ENCODE measurements at places on chromosomes 2 and 18.

DNA sequence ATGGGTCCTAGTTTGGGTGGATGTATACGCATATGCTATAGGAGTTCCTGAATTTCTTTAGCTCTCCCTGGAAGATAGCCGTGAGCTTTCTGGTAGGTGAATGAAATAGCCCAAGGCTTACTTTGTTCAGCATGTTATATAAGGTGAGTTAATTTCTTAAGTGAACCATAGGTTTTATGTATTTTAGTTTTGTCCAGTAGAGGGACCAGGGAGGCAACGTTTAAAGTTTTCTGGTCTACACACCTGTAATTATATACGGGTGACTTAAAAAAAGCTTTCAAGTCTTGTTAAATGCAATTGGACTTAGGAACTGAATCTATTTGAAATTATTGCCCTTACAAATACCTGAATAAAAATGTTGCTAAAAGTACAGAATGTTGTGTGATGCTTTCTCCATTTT lies 402.5 kb upstream of the DDX18 start:
- DNase-seq, result no peak

DNA sequence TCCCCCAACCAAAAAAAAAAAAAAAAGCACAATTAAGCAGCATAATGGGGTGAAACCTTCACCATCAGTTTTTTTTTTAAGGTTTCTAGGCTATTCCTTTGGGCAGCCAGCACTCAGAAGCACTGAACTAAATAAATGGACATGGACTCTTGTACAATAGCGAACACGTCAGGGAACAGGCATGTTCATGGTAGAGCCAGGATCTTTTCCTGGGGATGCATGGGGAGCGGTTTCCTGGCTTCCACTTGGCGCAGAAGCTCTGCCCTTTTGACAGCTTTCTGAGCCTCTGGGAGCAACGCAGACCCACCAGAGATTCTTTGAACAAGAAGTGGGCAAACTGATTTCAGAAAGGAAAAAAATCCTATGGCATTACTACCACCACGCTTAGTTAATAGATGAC lies 35.0 kb downstream of the ALPK2 start:
- no peak for DNase-seq

GRCh38 chr2:81445176-81445575 lies 1140.6 kb upstream of the LRRTM1 start:
- DNase-seq, result no peak

- no peak for DNase-seq
Observed at GRCh38 chr2:239241431-239241960, 159.3 kb downstream of the HDAC4 start.

DNA sequence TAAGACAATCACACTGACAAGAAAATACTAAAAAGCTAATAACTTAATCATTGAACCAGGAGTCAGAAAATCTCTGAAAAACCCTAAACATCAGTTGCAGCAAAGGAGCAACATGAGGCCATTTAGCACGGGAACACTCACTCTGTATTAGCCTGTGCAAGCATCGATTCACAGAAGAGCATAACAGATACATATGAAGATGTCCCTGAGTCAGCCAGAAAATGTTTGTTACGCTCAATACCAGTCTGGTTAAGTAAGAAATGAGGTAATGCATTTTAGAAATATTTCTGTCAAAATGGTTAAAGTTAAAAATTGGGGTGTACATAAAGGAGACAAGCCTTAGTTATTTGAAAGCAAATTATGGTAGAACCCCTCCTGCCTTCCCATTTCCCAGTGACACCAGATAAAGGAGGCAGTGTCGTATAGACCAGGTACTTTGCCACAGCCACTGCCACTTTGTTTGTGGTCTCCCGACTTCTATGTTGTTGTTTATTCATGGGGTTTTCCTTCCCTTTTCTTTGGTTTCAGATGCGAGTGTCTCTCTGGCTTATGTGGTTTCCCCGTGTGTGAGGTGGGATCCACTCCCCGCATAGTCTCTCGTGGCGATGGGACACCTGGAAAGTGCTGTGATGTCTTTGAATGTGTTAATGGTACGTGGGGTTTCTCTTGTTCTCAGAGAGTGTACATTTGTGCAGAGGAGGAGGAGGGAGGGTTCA lies 108.6 kb downstream of the CRIM1 start:
- no peak for DNase-seq

DNA sequence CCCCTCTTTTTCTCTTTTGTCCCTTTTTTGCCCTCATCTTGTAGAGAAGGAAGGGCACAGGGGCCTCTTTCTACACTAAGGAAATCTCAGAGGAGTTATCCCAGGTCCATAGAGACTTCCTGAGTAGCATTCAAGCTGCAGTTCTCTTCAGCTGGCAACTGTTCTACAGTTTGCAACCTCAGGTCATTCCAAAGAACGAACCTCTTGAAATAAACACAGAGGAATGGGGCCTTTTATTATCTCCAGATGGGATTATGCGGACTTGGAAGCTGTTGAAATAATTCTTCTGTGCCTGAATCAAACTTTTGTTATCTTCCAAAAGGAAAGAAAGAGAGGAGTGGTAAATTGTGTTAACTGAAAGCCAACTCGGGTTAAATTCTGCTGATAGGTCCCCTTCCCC lies 31.0 kb upstream of the NFE2L2 start:
- DNase-seq, result no peak

DNA sequence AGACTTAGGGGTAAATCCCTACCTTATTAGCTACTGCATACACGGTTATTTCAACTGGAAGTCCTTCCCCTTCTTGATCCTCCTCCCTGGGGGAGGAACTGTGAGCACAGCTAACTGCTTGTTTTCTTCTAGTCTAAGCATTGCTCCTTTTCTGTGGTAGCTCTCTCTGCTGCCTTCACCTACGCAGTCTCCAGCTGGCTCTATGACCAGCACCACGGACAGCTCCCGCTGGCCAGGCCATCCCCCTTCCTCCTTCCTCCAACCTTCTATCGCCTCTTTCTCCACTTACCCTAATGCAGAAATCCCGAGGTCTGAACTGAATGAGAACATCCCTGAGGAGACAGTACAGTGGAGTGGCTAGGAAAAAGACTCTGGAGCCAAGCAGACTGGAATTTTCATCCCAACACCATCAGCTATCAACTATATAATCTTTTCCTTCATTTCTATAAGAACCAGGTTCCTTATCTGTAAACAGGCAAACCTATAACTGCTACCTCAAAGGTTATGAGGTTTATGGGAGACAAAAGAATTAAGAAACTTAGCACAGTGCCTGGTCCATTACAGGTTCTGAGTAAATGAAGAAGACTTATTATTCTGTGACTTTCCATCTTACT lies 4.7 kb upstream of the CFAP65 start:
- DNase-seq, result no peak

- DNase-seq, result no peak
Observed at GRCh38 chr2:61688369-61689334, 150.5 kb upstream of the XPO1 start.

DNA sequence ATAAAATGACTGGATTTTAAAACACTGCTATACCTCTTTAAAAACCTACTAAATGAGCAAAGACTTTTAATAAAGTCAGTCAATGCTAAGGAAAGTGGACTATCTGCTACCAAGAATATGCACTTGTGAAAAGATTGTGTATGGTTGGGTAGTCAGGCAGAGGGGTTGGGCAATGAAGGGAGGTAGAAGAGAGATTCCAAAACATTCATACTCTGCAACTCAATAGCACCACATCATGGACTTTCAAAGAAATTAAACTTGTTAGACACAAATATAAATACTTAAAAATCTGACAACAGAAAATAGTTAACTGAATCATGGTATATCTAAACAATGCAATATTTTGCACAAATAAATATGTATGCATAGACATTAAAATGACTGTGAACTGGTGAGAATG lies 139.9 kb upstream of the MAPRE2 start:
- DNase-seq, result no peak

DNA sequence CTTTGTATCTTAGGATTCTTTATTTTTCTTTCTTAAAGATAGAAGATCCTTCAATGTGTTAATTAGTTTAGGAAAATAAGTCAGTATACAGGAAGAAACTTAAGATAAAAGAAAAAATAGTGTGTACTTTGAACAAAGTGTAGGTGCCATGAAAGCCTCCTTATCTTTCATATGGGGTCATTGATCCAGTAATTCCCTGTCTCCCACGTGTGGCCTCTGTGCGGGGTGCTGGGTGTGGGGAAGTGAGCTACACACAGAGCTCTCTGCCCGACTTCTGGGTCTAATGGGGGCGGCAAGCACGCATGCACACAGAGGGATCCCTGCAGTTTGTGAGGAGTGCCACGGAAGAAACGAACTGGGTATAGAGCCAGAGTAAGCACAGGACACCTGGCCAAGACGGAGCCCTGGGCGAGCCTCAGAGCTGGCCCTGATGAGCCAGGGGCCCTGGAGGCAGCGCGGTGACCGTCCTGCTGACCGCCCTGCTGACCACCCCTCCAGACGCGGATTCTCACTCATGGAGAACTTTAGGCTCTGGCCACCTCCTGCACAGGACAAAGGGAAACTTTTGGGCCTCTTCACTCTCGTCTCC lies 253.5 kb downstream of the ACKR3 start:
- no peak for DNase-seq

DNA sequence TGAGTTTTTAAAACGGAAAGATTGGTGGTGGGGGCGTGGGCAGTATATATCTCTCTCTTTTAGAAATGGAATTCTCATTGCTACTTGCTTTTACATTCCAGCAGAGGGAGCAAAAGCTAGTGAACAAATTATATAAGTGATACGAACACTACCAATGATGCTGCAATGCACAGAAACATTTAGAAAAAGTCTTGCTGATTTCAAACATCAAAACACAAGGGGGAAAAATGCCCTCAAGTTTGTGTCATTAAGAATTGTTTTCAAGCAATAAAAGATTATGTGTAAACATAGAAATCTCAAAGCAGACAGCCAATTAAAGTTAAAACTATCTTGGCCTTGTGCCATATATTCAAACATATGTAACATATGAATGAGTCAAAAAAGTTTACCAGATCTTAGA lies 296.3 kb upstream of the KCNJ3 start:
- DNase-seq, result peak; percentile 12

GRCh38 chr2:55164534-55165480 lies 67.3 kb downstream of the CLHC1 start:
- DNase-seq, result no peak

- DNase-seq, result no peak
Observed at GRCh38 chr2:113996671-113997594, 107.0 kb downstream of the ACTR3 start.

GRCh38 chr18:2920546-2921343 lies 73.9 kb downstream of the EMILIN2 start:
- DNase-seq, result no peak

DNA sequence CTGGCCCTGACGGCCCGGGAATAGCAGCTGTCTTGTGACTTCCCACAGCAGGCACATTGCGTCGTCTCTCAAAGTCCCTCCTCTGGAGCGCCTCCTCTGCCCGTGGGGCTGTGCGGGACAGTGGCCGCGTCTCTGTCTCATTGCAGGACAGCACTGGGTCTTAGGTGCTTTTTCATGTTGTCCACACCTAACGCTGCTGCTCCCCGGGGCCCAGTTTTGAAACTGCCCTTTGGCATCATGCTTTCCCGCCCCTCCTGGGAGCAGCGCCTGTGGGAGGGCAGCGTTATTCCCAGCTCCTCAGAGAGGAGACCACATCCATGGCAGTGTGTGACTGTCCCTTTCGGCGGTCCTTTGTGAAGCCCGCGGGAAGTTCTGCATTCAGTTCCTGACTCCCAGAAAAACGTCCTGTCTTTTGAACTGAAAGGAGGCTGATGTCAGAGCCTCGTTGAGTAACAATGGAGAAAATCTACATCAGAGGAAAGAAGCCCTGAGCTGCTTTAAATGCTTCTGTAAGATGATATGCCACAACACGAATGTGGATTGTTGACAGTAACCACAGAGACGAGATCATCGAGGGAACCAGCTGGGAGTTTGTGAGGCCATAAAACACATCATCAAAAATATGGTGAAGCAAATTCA lies 226.0 kb downstream of the FAM210A start:
- DNase-seq, result no peak

DNA sequence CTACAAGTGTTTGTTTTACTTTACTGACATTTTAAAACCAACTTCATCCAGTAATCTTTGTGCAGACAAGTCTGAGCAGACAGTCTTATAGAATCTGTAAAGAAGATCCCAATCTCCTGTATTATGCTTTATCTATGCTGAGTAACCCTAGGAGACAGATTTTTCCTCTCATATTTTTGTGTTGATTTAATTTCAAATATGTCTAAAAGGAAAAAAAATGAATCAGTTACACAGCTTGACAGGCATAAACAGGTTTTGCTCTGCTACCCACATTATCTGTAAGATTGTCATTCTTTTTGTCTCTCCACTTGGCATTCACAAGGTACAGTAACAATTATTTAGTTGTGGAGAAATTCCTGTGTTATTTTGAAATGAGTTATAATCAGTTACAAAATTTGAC lies 415.0 kb downstream of the NYAP2 start:
- DNase-seq, result no peak

DNA sequence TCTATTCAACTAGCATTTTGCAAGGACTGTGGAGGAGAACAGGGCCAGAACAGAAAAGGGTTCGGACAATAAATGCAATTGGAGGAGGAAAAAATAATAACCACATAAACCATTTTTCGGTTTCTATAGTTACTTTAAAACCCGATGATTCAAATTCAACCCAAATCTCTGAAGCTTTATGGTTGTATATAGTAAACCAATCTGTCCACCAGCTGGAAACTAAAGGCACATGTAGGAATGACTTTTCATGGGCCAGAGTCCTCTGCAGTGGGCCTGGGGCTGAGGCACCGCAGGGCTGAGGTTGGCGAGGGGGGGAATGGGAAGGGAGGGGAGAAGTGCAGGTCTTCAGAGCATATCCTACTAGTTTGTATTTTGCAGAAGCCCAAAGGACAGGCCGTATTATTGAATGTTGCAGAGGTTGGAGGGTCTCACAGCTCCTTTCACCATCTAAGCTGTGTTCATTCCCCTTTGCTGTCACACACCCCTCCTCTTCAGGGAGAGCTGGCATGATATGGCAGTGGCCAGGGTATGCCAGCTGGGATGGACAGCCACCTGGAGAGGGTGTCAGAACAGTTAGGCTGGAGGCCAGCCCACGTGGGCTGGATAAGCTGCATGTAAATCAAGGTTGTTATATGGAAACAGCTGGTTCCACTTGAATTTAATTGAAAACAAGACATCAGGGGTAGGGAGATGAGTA lies 267.1 kb downstream of the PRKCE start:
- DNase-seq, result no peak

GRCh38 chr2:138691667-138692066 lies 88.5 kb downstream of the NXPH2 start:
- no peak for DNase-seq

GRCh38 chr2:98623657-98624056 lies 15.3 kb downstream of the UNC50 start:
- no peak for DNase-seq

DNA sequence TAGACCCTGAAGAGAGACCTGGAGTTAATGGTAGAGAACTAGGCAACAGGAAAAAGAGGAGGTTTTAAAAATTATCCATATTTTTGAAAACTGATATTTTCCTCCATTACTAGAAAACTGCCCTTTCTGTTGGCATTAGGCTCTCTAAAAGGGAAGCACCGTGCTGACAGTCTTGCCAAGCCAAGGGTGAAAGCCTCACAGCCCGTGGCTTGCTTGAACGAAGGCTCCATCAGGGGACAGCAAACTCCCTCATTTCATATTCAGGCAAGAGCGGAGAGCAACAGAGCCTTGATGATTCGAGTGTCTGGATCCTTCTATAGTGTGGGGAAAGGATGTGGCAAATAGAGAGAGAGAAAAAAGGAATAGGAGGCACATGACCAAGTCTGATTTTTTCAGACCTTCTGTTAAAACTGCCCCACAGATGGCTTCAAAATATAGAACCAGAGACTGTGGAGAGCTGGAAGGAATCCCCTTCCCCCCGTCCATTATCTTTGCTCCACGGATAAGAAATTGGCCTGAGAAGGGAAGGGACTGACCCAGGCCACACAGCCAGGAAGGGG lies 67.0 kb downstream of the CACNB4 start:
- DNase-seq, result no peak

Measured in Panc1 (cell line).